MM.1S (cell line): ENCODE measurements at places on chromosomes 16 and 17.

GRCh38 chr16:52167328-52167727, 379.6 kb downstream of the TOX3 start:
- no peak for DNase-seq

- no peak for DNase-seq
Measured at GRCh38 chr17:79814127-79814973, 17.5 kb upstream of the CBX8 start.

DNA sequence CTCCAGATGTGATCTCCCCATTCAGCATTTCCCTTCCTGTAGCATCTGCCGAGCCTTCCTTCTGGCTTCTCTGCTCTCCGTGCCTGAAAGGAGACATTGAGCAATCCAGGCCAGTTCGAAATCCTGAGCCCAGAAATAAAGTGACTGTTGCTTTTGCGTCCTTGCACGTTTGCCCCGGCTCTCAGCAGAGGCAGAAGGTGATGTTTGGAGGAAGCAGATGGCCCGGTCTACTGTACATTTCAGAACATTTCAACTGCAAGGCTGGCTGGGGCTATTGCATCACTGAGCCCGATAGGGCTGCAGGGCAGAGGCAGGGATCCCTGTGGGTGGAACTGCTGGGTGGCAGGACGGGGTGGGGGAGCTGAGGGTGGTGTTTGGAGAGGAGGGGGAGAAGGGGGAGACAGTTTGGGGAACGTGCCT, 29.4 kb downstream of the IRF8 start:
- no peak for DNase-seq

DNA sequence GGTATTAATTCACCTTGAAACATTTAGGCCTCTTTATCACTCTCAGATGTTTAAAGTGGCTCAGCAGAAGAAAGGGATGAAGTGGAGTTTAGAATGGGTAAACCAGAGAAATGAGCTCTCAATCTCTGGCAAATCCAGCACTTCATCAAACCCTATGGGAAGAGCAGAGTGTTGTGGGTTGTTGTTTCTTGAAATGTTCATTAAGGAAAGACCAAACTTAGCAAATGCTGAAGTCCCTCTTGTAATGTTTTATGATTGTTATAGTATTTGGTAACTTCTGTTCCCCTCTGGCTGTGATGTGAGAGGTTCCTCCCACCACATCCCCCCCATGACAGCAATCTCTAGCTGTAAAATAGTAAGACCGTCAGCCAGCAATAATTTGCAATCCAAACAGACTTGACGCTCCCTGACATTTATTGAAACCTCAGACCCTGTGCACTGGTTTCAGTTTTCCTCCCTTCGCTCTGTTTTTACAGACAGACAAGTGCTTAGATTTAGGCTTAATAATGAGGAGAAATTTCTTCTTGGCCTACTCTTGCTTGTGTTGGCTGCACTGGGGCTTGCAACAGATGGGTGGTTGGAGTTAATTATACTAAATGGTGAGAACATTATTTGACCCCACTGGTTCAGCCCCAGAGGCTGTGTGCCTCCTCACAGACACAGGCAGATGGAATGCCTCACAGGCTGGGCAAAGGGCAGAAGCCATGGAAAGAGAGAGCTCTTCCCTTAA, 609.4 kb upstream of the SOX9 start:
- no peak for DNase-seq

GRCh38 chr16:81804134-81804610, 25.1 kb downstream of the PLCG2 start:
- DNase-seq = no peak

GRCh38 chr16:86020971-86021370, 122.0 kb downstream of the IRF8 start:
- DNase-seq = no peak

DNA sequence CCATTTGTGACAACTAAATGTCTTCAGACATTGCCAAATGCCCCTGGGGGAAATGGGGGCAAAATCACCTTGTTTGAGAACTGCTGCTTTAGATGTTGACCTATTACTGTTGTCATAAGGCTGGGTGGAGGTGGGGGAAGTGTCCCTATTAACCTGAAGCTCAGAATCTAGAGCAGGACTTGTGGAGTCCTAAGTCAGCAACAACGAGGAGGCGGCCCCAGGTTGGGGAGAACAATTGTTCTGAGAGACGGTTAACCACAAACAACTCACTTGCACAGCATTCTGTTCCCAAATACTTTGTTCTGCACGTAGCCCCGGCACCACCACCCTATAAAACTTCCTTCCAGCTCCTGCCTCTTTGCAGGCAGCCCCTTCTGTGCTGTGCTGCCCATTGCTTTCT, 32.5 kb downstream of the TEKT5 start:
- peak; percentile 68 for DNase-seq

DNA sequence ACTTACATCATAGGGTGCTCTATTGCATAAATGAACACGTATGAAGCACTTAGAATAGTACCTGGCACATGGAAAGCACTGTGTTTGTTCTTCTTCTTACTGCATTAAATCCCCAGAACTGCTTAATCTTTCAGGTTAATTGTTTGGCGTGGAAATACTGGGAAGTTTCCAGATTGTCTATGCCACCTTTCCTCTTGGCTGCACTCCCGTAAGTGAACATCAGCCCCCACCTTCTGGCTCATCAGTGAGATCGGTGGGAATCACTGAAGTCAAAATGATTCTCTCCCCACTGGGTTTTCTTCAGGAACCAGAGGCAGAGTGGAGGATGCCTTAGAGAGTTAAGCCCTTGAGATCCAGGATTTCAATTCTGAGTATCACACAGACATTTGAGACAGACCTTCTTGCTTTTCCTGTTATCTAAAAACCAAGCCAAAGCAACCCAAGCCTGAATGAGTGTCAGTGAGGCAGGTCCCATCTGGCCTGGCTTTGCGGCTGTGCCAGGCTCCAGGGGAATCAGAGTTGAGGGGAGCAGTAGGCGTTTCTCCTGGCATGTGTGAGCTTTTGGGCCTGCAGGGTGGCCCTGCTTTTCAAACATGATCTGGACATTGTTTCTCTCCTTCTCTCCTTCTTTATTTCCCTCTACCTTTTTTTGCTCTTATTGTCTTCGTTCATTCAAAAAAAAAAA, 59.1 kb downstream of the OTOA start:
- DNase-seq = no peak

DNA sequence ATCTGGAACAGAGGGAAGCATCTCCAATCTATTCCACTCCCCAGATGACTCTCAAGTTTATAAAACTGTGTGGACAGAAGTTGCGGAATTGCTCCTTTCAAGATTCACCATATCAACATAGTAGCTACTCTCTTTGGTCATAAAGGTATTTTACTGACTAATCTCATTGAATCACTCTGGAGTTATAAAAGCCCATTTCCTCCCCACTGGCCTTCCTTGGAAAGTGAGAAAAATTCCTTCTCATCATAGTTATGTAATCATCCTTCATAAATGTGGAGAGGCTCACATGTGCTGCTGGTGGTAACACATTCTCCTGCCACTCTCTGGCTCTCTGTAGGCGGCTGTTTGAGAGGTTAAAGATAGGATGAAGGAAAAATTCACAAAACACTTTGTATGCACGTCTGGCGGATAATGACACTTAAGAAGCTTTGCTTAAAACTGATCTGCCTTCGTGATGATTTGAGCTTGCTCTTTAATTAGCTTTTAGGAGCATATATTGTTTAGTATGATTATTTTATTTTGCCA, 1034.0 kb upstream of the EEF2KMT start:
- DNase-seq = no peak

DNA sequence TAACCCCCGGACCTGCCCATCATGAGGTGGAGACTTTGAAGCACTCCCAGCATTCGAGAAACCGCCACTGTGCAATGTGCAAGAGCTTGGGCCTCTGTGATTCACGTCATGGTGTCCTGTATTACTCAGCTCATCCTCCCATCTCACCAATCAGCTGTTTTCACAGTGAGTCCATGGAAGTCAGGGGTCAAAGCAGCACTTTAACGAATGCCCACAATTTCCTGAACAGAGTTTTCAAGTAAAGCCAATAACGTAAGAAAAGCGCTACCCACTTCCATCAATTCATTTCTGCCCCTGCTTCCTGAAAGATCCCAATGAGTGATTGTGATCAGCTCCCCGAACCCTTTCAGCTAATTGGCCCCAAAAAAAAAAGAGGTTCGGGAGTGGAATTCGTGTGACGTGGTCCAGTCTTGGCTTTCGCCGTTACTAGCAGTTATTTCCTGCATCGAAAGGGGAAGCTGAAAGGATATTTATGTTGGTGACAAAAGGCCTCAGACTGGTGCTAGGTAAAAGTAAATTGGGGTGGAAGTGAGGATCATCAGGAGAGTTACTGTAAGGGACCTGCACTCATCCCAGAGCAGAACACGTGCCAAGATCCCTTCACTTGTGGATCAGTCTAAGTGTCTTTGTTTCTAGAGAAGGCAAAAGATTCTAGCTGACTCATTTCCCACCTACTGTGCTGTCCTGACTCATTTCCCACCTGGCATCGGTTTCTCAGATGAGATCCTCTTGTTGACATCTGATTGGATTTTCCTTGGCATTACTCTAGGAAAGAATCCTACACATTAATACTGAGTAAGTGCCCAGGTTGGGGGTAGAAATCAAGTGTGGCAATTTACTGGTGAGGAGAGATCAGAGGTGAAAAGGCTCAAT, 136.7 kb upstream of the NUDT7 start:
- no peak for DNase-seq

DNA sequence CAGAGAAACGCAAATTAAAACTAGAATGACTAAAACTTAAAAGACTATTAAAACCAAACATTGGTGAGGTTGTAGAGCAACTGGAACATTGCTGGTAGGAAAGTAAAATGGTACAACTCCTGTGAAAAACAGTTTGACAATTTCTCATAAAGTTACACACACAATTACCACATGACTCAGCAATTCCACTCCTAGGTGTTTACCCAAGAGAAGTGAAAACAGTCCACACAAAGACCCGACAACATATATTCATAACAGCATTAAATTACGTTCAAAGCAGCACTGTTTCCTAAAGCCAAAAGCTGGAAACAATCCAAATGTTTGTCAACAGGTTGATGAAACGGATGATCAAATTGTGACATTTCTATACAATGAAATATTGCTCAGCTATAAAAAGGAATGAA, 26.5 kb upstream of the ALOX12 start:
- DNase-seq = no peak

DNA sequence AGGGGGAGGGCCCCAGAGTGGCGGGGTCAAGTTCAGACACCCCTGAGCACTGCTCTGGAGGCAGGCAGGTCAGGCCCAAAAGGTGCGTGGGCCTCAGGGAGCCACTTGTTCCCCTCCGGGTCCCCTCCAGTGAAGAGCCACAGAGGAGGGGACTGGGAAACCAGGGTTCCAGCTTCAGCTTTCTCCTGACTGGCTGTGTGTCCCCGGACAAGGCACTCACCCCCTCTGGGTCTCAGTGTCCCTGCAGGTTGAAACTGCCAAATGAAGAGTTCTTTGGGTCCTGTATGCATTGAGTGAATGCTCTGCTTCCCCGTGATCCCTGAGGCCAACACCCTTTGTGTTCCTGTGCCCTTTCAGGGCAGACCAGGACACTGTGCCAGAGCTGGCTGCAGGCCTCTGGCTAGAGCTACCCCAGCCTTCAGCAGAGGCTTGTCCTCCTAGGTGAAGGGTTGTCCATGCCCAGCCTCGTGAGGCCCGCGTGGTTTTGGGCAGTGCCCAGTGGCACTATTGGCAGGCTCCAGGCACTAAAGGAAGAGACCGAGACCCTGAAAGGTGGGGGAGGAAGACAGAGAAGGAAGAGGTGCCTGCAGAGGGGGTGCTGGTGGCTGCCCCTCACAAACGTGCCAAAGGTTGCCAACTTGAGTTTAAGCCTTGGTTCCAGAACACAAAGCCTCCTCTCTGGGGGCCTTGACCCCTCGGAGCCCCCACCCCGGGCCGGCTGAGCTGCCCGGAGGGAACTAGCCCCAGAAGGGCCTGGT, 13.3 kb upstream of the WNT3 start:
- no peak for DNase-seq

GRCh38 chr16:13403326-13403725, 501.9 kb downstream of the SHISA9 start:
- DNase-seq = no peak

GRCh38 chr17:40551879-40552768, 13.1 kb downstream of the CCR7 start:
- no peak for DNase-seq

GRCh38 chr17:49397586-49397985, 17.1 kb downstream of the PHB1 start:
- no peak for DNase-seq

- no peak for DNase-seq
Measured at GRCh38 chr16:35147556-35148504, 1688.4 kb downstream of the TP53TG3F start.

GRCh38 chr16:2507665-2508064, 6.1 kb upstream of the ATP6V0C start:
- DNase-seq = no peak

DNA sequence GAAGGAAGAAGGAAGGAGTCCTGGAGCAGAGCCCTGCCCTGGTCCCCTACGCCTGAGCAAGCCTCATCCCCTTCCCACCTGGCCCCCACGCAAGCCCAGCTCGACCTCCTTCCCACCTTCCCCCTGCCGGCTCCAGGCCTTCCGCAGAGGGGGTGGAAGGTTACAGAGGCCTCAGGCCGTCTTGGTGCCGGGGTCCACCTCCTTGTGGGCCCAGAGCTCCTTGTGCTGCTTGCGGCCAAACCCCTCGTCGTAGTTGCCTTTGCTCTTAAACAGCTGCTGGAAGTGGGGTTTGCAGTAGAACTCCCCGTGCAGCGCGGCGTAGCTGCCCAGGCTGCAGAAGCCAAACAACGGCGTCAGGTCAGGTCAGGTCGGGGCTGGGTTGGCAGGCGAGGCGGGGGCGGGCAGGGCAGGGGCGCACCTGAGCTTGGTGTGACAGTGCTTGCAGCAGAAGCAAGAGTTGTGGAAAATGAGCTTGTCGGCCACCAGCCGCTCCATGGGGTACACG, 1.5 kb downstream of the LIMD2 start:
- DNase-seq = peak; percentile 8

- no peak for DNase-seq
Measured at GRCh38 chr16:15899538-15900100, 11.2 kb upstream of the CEP20 start.

DNA sequence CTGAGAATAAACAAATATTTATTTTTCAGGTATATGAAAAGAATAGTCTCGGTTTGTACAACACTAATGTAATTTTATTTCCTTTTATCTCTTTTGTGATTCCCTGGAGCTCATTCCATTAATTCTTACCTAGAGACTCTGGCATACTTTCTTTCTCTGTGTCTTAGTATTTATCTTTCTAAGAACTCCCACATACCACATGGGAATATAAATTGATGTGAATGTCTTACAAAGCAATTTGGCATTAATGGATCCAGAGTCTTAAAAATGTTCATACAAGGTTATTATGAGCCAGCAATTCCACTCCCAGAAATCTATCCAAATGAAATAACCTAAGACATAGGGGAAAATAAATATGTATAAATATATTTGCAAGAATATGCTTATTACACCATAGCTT, 202.7 kb downstream of the CDH11 start:
- DNase-seq = no peak
